Fibroblast of lung (primary cell): ENCODE measurements at places on chromosomes 7 and 10. TPM values are rescaled to one million over a fixed set of nuclear protein-coding genes. Genes with fewer than 3 reads are reported as not detected.

The AKR1D1 gene
- total RNA-seq: not detected in 2 replicates

The ELMO1 gene
- total RNA-seq: 0.50 and 1.5 TPM in 2 replicates

The BAIAP2L1 gene
- total RNA-seq: 2.8 and 5.3 TPM in 2 replicates

The PDK4 gene
- 2.8 and 3.1 TPM in 2 replicates for total RNA-seq

The IFIT3 gene
- 23.6 and 33.5 TPM in 2 replicates for total RNA-seq

The VIPR2 gene
- total RNA-seq: under 0.01 TPM in 1 of 2 replicates, not detected in the other

- DNase-seq: no peak
These were observed 435.0 kb downstream of the GALNT17 start for GRCh38 chr7:71566991-71567390.

- no peak for DNase-seq
These were observed 154.4 kb upstream of the SH2B2 start for GRCh38 chr7:102132209-102132752.

- DNase-seq: no peak
These were observed 214.3 kb downstream of the DGKB start for GRCh38 chr7:14688208-14688607.
